ENCODE measurements at places on chromosomes 5 and 9.

DNA sequence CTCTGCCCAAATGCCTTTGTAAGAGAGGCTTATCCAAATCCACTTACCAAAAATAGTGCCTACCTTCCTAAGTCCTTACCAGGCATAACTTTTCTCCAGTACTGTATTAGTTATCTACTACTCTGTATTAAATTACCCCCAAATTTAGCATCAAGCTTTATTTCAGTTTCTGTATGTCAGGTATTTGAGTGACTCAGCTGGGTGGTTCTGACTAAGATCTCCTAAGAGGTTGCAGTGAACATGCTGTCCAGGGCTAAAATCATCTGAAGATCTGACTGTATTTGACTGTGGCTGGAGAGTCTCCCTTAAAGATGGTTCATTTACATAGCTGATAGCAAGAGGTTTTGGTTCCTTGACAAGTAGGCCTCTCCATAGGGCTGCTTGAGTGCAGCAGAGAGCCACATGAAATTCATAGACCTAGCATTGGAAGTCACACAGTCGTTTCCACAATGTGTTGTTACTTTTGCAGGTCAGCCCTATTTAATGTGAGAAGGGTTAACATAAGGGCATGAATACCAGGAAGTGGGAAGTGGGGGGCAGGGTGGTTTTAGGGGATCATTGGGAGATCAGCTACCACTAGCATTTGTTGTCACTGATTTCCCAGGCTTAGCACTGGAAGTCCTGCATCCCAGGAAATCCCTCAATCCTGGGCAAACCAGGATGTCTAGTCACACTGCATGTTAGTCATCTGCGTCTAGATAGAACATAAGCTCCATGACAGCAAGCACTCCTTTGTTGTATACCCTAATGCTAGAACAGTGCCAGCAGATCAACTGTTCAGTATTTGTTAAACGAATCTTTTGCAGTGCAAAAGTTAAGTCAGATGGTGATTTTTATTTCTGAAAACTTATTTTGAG, 2.0 kb upstream of the ZNF622 start:
- peak; percentile 80 for DNase-seq

- DNase-seq, result no peak
Measured at GRCh38 chr9:70580606-70581195, 166.2 kb upstream of the KLF9 start.

DNA sequence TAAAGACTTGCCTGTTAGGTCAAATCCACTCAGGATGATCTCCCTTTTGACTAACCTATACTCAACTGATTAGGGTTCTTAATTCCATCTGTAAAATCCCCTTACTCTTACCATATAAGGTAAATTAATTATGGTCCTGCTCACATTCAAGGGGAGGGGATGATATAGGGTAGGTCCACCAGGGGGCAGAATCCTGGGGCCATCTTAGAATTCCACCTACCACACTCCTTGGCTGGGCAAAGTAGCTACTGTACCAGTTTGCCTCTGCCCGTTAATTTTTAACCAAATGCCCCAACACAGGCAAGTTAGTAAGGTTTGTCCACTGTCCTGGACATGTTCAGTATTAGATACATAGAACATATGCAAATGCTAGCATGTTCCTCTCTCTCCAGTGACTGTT, 262.4 kb downstream of the SEMA5A start:
- DNase-seq, result no peak

DNA sequence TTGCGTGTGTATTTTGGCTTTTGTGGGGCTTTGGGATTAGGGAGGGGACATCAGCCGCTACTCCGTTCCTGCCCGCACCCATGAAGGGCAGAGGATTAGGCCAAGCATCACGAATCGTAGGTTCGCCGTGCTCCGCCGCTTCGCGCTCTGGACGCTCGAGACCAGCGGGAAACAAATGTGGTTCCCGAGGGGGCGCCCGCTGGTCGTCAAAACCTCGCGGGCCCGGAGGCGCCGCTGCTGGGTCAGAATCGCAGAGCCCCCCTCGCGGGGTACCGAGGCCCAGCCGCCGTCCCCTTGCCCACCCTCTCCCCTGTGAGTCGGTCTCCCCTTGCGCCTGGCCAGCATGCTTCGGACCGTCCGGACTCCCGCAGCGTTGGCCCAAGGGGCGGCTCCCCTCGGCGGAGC, 2.3 kb upstream of the PAX5 start:
- no peak for DNase-seq

GRCh38 chr9:126818482-126818881, 13.6 kb downstream of the ZBTB43 start:
- no peak for DNase-seq

GRCh38 chr5:52685566-52685965, 102.2 kb upstream of the ITGA1 start:
- DNase-seq, result no peak

Data from activated CD4-positive, alpha-beta T cell treated with anti-CD3 and anti-CD28 coated beads, Interleukin-10, Interleukin-2, amounts not matched to agents 100 ng/mL and 50 ng/mL, durations not matched to agents 16 hours and 8 hours (primary cell).